AG09319 (cell line): ENCODE measurements at places on chromosomes 11 and 22.

- DNase-seq, result no peak
Measured at GRCh38 chr11:130247319-130247718, 67.4 kb downstream of the ZBTB44 start.

DNA sequence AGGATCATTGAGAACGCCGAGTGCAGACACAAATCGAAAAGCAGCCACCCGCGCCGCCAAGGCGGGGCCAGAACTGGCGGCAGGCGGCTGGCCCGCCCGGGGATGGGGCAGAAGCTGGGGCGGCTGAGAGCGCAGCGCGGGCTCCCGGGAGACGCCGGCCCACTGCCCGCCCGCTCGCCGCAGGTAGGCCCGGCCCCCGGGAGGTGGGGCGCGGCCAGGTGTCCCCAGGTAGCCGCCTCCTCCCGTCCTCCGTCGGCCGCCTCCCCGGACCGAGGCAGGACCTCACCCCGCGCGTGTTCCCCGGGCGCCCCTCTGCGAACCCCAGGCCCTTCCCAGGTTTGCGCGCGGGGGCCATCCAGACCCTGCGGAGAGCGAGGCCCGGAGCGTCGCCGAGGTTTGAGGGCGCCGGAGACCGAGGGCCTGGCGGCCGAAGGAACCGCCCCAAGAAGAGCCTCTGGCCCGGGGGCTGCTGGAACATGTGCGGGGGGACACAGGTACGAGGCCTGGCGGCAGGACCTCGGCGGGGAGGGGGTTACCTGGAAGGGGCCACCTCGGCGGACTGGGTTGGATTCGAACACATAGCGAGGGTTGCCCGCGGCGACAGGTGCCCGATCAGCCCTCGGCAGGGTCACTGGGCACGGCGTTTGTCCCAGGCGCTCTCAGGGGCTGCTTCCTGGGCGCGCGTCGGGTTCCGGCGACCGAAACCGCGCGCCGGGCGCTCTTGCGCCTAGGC lies at the start of gene PRRG4:
PRRG4 (plus strand) TSS at position 248 of the 733 bp plus-strand sequence. CDS start 603 bp downstream, outside the sequence.
- DNase-seq, result no peak

DNA sequence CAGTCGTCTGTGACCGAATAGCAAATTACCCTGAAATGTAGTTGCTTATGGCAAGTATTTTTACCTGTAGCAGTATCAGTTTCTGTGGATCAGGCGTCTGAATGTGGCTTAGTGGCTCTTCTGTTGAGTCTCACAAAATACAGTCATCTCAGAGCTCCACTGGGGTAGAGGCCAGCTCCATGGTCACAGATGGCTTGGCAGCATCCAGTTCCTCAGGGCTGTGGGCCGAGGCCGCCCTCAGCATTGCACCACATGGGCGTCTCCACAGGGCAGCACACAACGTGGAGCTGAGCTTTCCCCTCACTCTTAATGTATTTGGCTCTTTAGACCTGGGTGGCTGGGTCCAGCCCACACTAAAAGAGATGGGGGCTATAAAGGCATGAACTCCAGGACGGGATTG lies 57.8 kb downstream of the SBF1 start:
- no peak for DNase-seq

GRCh38 chr11:76074148-76075095 lies 131.9 kb downstream of the WNT11 start:
- peak; percentile 23 for DNase-seq

DNA sequence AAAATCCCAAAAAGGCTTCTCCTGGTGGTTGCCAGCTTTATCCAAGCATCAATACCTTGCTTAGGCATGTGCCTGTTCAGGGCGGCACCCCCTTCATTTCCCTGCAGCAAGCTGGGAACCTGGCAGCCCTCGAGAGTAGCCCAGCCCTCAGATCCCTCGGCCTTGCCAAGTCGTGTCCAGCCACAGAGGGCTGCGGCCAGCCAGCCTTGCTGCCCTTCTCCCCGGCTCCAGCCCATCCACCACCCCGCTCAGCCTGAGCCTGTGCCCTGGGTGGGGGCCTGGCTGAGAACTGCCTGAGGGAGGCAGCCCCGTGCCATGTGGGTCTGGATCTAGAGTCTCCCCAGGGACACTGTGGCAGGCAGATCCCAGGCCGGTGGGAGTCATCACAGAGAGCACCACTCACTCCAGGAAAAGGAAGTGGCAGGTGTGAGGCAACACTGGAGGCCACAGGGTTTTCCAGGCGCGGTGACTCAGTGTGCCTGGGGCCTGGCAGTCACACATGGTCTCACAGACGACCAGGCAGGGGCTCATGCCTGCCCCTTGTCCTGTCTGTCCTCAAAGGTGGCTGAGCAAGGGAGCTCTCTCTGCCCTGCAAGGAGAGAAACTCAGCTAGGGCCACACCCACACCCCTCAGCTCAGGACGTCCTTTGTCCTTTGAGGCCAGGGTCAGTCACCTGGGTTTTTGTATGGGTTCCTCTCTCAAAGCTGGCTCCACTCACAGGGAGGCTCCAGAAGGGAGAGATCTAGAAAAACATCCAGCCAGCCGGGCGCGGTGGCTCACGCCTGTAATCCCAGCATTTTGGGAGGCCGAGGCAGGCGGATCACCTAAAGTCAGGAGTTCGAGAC lies 12.2 kb upstream of the CDC42BPG start:
- DNase-seq, result no peak

DNA sequence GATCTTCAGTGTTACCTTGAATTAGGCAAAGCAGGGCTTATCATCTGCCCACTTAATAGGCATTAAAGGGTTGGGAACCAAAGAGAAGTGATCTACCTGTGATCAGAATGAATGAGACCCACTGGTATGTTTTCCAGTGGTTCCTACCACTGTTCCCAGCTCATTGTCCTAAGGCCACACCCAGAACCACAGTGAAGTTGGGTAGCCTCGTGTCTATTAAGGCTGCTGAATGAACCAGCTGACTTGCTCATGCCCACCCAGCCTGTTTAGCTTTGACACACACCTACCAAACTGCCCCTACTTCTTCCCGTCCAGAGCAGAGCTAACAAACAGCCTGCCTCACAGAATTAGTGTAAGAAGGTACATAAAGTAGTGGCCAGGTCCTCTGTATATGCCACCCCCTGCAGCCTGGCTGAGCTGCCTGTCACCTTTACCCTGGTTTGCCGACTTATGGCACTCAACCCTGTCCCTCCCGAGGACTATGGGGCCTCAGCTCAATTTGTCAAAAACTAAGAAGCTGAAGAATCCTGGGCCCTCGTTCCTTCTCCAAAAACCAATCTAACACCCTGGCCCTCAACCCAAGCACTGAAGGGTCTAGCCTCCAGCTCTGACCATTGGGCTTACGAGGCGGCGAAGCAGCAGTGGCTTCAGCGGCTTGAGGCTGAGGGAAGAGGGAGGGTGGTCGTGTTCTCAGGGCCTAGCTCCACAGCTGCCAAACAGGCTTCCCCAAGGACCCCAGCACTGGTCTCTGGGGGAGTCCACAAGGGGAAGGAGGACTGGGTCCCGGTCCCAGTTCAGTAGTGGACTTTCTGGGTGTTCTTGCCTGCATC lies 9.8 kb downstream of the UCP2 start:
- no peak for DNase-seq

DNA sequence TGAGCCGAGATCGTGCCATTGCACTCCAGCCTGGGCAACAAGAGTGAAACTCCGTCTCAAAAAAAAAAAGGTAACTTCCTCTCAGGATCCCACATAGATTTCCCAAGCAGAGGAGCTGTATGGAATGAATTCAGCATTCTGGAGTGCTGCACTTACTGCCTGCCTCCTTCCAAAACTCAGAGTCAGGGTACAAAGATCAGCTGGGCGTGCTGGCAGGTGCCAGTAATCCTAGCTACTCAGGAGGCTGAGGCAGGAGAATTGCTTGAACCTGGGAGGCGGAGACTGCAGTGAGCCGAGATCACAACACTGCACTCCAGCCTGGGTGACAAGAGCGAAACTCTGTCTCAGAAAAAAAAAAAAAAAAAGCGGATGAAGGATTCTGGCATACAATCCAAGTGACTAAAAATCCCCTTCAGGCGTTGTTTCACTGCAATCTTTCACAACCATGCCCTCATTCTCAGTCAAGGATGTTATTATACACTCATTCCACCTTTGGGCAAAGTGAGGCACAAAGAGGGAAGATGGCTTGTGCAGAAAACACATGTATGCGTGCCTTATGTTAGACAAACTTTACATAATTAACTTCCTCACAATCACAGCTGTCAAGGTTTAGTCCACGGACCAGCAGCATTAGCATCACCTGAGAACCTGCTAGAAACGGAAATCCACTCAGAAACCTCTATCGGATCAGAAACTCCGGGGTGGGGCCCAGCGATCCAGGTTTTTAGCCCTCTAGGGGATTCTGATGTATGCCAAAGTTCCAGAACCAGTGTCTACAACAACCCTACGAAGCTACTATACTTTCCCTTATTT lies 1.1 kb upstream of the NOL12 start:
- no peak for DNase-seq

DNA sequence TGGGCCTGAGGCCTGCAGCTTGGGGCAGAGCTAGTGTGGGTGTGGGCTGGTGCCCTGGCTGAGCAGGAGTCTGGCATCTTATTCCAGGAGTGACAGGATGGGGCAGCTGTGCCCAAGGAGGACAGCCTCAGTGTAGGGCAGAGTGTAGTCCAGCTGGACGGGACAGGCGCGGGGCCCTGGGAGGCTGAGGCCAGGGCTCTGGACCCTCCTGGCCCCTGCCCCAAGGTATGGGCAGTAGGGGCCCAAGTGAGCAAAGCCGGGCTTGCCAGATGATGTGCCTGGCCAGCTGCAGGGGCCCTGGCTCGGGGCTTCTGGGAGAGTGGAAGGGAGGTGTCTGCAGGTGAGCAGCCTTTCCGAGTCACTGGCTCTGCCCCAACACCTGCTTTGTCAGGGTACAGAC lies 1190.9 kb downstream of the BRD1 start:
- DNase-seq, result no peak

- DNase-seq, result no peak
Measured at GRCh38 chr11:115530752-115531151, 26.5 kb upstream of the CADM1 start.

DNA sequence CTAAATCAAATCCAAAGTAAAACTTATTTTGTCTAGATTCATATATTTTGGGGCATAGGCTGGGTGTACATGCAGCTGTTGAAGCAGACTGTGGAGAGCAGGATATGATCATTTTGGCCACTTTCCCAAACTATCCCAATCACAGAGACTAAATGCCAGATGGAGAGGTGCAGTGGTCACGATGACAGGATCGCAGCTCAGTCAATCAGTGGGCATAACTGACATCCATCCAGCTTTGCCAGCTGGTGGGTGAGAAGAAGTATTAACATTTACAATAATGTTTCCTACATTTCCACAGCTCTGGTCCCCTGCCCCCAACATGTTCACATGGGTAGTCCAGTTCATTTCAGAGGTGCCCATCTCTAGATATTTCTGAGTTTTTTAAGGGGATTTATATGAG lies 255.5 kb upstream of the SESN3 start:
- DNase-seq, result no peak

DNA sequence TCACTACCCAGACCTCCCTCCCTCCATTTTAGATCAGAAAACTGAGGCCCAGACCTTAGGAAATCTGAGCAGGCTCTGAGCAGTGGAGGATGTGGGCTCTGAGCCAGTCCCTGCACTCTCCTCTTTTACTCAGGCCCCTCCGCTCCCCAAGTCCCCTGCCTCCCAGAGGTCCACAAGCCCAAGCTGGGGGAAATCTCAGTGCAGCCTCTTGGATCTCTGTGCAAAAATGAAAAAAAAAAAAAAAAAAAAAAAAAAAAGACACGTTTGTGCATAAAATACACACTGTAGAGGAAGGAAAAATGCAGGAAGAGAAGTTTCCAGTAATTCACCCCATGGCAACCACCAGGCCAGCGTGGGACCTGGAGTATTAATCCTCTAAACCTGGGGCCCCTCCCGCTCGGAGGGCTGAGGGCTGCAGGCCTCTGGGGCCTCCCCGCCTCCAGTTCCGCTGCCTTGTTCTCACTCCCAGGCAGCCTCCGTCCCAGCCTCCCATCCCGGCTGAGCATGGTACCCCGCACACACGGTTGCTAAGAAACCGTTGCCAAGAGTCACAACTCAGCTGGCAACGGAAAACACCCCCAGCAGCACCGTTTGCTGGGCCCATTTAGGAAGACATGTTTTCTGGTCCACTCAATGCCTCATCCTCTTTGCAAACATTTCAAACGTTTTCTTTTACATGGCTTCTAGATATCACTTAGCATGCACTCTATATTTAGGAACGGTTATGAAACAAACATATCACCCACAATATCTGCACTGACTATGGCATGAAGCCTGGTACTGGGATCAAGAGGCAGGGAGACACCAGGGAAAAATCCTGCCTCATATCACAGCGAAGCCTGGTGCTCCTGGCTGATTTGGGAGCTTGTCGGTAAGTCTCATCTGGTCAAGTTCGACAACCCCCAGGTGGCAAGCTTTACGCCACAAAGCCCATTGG lies 227.5 kb downstream of the CTTN start:
- DNase-seq, result no peak

- no peak for DNase-seq
Measured at GRCh38 chr11:33731723-33732531, 4.3 kb downstream of the CD59 start.

DNA sequence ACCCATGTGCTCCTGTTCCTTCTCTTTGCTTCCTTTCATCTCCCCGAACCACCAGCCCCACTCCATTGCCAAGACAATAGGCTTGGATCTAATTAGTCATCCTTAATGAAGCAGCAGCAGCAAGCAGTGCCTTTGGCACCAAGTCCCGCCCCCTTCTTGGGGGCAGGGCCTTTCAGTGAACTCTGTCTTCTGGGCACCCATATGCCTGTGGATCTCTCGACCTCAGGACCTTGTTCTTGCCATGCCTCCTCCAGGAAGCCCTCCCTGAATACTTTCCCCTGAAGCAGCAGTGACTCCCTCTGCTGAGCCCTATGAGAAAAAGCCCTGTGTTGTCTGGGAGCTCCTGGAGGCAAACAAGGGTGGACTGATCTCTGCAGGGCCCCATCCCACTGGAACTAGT lies 32.1 kb downstream of the ARHGEF17 start:
- no peak for DNase-seq

DNA sequence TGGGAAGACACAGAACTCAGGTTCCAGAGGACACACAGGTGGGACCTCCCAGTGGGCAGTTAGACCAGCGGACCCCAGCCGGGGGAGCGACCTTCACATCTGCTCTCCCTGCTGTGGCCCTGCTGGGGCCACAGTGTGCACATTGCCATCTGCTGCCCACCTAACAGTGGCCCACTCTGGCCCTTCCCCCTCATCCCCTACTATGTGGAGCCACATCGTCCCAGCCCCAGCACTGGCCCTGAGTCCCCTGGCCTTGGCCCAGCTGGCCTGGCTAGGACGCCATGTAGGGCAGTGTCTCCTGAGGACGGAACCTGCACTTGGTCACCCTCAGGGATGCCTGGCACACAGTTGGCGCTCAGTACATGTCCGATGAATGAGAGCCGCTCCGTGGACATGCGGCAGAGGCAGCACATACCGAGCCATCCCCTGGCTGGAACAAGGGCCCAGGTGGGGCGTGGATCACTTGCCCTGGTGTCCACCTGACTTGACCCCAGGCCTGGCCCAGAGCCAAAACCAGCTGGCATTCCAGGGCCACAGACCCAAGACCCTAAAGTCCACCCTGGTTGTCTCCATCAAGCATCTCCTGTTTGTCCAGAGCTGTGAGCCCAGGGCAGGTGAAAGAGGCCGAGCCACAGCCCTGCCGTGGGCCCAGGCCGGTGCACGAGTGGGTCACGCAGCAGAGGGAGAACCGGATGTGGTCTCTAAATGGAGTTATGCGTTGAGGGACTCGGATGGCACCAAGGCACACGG lies 93.1 kb upstream of the FGF3 start:
- no peak for DNase-seq
